ENCODE measurements at places on chromosomes 7 and 10.

- no peak for DNase-seq
These were observed 781.0 kb upstream of the LRRN3 start for GRCh38 chr7:110309941-110310340.

- no peak for DNase-seq
These were observed 724.6 kb upstream of the NRP1 start for GRCh38 chr10:34058845-34059614.

DNA sequence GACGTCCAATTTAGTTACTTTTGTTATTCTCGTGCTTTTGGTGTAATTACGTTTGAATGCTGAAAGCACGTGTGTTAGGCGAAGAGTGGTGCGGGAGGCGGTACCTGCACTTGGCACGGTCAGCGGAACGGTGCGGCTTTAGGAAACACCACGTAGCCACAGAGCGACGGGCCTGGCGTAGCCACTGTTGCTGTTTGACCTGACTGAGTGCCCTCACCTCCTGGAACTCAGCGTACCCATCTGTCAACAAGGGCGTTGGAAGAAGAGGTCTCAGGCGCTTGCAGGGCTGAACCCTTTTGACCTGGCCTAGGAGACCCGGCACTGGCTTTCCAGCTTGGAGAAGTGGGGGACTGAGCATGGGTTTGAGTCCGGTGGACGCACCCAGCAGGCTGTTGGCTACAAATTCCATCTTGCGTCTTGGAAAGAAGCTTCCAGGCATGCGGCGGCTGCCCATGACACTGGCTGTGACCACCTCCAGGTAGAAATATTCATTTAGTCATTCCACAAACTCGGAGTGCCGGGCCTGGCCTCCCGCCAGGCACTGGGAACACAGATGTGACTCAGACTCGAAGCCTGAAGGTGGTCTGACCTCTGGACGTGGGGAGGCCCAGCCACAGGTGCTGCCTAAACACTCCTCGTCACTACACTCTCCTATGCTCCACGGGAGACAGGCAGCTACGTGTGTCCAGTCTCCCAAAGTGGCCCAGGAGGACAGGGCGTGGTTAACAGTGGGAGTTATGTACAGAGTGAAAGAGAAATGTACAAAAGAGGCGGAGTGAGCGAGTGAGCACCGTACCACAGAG lies 22.2 kb downstream of the FAM20C start:
- no peak for DNase-seq

- peak; percentile 25 for DNase-seq
These were observed 707.5 kb upstream of the FZD8 start for GRCh38 chr10:36349445-36350078.

GRCh38 chr10:50260791-50261281 lies 9.5 kb upstream of the ASAH2 start:
- DNase-seq, result no peak

GRCh38 chr10:14678637-14679036 lies 96.1 kb downstream of the FAM107B start:
- DNase-seq, result no peak

DNA sequence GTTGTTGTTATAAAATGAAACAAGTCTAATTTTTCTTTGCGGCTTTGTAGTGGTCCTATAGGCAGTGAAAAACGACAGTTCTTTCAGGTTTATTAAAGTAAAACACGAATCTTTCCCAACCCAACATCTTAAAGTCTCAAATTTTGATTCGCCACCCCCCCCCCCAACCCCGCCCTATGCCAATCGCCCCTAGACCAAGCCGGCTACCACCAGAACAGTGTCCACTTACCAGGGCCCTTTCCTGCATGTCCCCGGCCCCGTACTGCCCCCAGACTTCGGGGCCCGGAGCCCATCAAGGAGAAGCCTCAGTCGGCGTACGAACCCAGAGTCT lies 335 bp upstream of the CHCHD1 start:
- no peak for DNase-seq

DNA sequence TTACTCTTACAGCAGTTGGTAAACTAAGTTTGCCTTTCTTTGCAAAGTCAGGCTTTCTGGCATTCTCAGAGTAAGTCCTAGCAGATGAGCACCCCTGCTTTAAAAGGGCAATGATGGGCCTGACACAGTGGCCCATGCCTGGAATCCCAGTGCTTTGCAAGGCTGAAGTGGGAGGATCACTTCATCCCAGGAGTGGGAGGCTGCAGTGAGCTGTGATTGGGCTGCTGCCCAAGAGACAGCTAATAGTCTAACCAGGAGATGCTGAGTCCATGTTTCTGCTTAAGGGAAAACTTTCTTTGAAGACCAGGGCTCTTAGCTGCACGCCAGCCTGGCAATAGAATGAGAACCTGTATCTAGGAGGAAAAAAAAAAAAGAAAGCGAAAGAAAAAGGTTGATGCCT lies 100.2 kb upstream of the MPP7 start:
- DNase-seq, result no peak

- DNase-seq, result no peak
These were observed 95.4 kb downstream of the TAX1BP1 start for GRCh38 chr7:27835376-27835775.

GRCh38 chr7:20283385-20283784 lies 47.3 kb upstream of the ITGB8 start:
- no peak for DNase-seq

DNA sequence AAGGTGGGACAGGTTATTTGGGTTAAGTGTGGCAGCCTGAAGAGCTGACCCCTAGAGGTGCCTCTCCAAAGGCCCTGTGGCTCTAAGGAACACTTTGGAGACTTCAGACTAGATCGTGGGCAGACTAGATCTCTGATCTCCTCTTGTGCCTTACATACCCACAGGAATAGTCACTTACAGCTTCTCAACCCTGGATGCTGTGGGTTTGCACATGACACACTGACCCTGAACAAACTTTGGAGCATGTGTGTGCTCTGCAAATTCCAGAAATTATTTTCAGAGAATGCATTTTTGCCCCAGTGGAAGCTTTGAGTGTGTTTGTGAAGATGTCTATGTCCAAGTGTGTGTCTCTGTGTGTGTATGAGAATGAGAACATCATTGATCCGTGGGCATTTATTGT lies 119.6 kb downstream of the EMX2 start:
- no peak for DNase-seq

DNA sequence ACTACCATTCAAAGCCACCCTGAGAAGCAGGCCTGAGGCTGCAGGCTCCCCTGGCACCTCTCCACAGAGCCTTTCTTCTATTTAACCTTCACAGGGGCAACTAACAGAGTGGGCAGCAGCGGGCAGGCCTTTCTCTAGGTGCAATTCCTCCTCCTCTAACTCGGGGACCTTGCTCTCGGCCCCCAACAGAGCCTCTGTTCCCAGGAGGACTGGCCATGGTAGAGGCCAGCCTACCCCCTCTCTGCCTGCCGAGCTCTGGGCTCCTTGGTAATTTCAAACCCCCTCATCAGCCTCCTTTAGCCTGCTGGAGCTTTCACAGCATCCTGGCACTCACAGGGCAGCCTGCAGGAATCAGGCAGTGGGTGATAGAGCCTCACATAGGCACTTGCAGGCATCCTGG lies 920.8 kb upstream of the ZNF722 start:
- no peak for DNase-seq

- DNase-seq, result no peak
These were observed 20.2 kb downstream of the CALML3 start for GRCh38 chr10:5545011-5545410.

GRCh38 chr10:13195016-13195415 lies 33.7 kb downstream of the MCM10 start:
- DNase-seq, result no peak

- no peak for DNase-seq
These were observed 5.2 kb downstream of the ABCA13 start for GRCh38 chr7:48176356-48176893.

- no peak for DNase-seq
These were observed 221.3 kb downstream of the POU6F2 start for GRCh38 chr7:39199006-39199405.
